ENCODE measurements at places on chromosomes 2 and 18.
A peak's percentile ranks its signal among the peaks of the same experiment; 100 is the strongest.

DNA sequence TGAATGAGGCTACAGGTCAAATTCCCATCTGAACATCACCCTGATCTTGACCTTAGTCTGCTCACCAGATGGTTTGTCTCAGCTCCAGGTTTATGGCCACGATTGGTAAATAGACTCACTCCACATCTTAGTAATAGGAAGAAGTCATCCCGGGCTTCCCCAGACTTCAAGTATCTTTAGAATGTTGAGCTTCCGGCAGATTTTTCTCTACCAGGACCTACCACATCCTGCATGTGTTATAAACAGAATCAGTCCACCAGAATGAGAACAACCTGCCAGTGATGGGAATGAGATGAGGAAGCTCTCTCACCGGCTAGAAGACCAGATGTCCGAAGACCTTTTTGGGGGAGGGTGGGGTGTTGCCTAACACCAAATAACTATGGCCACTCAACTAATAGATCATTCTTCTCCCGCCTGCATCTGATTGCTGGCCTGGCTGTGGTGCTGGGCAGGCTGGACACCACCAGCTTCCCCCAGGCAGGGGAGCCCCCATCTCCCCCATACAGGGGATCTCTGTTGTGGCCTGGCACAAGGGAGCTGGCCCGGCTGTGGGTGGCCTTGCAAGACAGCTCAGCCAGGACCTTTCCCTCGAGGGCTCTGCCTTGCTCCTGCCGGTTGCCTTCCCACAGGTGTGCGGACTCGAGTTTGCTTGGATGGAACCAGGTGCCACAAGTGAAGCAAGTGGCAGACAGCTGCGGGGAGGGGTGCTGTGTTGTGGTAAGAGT lies 88.5 kb downstream of the SH3RF3 start:
- no peak for DNase-seq

- DNase-seq: no peak
Measured at GRCh38 chr2:238747557-238747956, 100.3 kb upstream of the TWIST2 start.

DNA sequence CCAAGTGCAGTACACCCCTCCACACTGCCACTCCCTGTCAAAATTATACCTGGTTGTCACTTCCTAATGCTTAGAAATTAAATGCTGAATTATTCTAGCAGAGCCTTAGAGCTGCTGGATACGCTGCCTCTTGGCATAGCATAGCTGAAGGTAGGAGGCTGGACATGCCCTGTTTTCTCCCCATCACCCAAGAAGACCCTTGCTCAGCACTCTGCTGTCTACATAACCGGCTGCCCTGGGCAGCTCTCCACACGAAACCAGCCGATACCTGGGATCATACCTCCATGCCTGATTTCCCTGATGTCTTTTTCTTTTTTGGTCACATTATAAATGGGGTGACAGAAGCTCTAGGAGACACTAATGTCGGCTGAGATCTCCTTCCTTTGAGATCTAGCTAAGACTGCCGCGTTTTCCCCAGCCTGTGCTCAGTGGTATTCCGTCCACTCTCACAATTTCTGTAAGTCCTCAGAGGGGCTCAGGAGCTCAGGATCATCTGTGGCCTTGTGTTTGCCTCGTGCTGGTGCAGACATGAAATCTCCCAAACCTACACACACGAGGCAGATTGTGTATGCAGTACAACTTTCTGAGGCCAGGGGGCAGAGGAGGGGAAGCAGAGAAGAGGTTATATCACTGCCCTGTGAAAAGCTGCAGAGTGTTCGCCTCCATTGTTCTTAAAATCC lies 13.5 kb upstream of the ZAP70 start:
- peak; percentile 66 for DNase-seq

DNA sequence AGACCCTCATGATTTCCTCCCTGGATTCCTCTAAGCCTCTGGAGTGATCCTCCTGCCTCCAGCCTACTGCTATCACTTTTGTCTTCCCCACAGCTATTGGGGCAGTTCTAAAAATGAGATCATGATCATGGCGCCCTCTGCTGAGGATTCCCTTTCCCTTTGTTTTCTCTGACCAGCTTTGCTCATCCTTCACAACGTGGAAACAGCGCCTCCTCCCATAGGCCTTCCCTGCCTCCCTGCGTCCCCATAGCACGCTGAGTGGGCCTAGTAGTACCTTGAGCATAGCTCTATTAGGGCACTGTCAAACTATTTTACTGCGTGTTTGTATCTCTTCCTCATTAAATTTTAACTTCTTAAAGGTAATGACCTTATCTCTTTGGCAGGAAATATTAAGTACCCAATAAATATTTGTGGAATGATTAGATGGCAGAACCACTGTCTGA lies 207.0 kb upstream of the FANCL start:
- DNase-seq: peak; percentile 60

DNA sequence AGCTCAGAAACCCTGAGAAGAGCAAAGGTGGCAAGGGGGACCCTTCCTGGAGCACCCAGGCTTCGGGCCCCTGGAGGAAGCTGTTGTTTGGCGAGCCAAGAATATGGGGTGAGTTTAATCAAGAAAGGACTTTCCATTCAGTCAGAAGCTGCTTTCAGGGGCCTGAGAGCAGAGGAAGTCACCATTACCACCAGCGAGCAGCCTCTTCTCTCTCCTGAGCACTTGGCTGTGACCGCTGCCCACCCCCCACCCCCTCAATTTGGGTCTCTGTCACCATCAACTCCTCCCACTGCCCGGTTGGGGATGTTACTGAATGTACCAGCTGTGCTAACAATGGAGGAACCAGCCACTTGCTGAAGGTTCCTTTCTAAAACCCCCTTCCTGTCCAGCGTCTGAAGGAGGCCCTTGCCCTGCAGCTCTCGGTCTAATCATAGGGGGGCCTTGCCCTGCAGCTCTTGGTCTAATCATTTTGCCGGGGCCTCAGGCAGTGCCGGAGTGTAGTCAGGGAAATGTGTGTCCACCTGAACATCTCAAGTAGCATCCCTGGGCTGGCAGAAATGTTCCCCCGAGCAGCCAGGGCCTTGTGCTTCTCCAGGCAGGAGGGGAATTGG lies 943 bp downstream of the INPP5D start:
- DNase-seq: no peak

GRCh38 chr2:100524331-100524730 lies 38.5 kb upstream of the PDCL3 start:
- no peak for DNase-seq

- no peak for DNase-seq
Measured at GRCh38 chr2:159153463-159153862, 133.0 kb downstream of the WDSUB1 start.

- DNase-seq: no peak
Measured at GRCh38 chr2:106975641-106976040, 89.7 kb upstream of the ST6GAL2 start.

GRCh38 chr2:31382452-31383120 lies 32.0 kb downstream of the XDH start:
- DNase-seq: peak; percentile 5
